ENCODE measurements at places on chromosomes 16 and 17. TPM values are rescaled to one million over a fixed set of nuclear protein-coding genes. Genes with fewer than 3 reads are reported as not detected.

- no peak for DNase-seq
These were observed 53.4 kb downstream of the PITPNM3 start for GRCh38 chr17:6502871-6503509.

DNA sequence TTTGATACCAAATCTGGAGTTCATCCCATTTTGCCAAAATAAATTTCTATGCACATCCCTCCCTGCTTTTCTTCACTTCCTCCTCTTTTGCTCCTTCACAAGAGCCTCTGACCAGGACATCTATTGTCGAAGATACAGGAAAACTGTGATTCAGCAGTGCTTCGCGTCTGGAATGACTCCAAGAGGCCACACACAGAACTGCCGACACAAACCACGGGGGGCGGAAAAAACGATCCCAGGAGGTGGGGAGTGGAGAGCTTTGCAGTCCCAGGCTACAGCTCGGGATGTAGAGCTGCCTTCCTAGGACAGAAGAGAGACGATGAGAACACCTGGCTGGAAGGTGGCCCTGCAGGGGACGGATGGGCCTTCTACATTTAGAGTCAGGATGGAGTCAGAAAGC is 102.8 kb downstream of the XYLT1 start:
- peak; percentile 85 for DNase-seq

DNA sequence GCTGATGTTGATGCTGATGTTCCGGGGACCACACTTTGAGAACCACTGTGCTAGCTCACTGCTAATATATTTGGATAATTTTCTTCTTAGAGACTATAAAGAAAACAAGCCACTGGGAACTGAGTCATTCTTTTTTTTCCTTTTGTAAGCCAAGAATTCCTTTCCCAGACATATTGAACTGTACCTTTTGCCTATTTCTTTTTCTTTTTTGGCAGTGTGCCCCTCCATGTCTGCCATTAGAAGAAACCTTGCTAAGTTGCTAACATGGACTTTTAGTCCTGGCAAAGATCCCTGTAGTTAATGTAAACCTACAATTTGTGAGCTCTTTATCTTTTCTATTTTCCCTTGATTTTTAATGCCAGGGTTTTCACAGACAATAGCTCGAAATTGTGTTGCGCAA is 17.3 kb upstream of the ERCC4 start:
- no peak for DNase-seq

GRCh38 chr17:45834471-45835396 is 9.9 kb upstream of the SPPL2C start:
- DNase-seq = peak; percentile 25

GRCh38 chr16:30760001-30760559 is 1.8 kb downstream of the CFAP119 start:
- no peak for DNase-seq

Gene MPP3
- 4.8 TPM for polyA plus RNA-seq

Gene MYH2
- 0.32 TPM for polyA plus RNA-seq

Gene TMIGD1
- polyA plus RNA-seq = not detected
